CD4-positive, alpha-beta T cell treated with Interferon alpha-2 for 1 hour (primary cell): ENCODE measurements at places on chromosomes 2 and 18.

DNA sequence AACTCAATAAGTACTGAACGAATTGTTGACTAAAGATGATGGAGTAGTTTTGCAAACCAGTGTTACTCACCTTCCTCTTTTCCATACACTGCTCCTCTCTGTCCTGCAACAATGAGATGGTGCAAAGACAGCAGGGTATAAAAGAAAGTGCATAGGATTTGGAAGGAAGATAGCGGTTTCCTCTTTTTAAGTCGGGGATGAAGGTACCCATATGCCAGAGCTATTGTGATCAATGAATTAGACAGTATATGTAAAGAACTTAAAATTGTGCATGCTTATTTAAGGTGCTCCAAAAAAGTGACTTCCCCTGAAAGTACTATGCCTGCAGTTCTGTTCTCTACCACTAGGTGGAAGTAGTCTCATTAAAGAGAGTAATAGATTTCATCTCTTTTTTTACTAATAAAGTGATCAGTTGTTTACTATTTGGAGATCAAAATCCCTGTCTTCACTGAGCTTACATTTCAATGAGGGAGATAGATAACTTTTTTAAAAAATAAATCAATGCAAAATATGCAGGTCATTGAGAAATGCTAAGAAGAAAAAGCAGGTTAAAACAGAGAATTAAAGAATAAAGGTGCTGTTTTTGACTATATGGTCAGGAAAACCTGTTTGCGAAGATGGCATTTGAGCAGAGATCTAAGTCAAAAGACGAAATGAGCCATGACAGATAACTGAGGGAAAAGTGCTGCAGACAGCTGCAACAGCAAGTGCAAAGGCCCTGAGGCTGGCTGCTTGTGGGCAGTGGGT is 339.7 kb upstream of the SLC14A2 start:
- DNase-seq, result peak; percentile 39

DNA sequence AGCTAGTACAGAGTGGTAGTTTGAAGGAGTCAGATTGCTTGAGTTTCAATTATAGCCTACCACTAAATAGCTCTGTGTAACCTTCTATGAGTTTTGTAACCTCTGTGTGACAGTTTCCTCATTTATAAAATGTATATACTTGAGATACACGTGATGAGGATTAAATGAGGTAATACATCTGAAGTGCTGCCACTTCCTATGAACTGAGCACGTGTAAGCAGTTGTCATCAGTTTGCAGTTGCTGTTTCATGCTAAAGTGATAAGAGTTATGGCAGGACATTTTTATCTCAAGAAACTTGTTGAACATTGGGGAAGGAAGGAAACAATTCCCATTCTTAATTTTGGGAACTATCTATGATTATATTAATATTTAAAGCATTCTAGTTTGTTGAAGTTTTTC is 38.5 kb downstream of the CARF start:
- DNase-seq, result peak; percentile 4

DNA sequence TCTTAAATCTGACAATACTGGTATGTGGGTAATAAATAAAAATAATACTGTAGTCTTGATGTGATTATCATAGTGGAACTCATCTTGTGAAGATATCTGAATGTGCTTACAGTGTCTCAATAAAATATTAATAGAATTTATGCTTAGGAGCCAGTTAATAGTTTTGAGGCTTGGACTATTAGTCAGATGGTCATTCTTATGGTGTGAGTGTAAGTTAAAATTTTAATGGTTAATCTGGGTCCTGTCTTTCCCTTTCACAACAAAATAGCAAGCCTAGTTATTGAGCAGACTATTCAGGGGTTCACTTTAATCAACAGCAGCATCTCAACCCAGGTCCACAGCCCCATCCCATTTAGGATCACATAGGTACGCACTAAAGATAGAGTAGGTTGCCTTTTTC is 138.9 kb downstream of the HAUS1 start:
- no peak for DNase-seq

GRCh38 chr2:158797963-158798700 is 3.0 kb downstream of the DAPL1 start:
- DNase-seq, result no peak
